Hematopoietic multipotent progenitor cell treated with erythropoietin and hydrocortisone succinate and interleukin-3 and kit ligand, for 17 days (in vitro differentiated cells): ENCODE measurements at places on chromosomes 2 and 18.

DNA sequence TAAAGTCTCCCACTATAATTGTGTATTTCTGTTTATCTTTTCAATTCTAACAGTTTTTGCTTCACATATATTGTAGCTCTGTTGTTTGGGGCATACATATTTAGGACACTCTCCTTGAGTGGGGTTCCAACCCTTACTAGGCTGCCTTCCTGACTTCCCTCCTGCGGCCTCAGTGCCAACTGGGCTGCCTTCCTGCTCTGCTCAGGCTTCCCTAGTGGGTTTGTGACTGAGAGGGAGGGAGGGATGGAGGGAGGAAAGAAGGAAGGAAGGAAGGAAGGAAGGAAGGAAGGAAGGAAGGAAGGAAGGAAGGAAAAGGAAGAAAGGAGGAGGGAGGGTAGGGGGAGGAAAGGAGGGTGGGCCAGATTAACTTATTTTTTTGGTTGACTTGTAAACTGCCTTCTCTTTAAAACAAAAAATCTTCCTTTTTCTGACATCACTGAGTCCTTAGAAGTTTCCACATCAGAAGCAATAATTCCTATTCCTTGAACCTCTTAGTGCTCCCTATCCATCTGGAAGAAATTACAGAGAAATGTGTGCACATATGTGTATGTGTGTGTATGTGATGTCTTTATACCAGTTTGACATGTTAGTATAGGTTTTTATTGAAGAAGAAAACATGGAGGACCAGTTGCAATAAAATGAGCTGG lies 145.4 kb upstream of the PGAP1 start:
- DNase-seq, result no peak

- no peak for DNase-seq
These were observed 214.4 kb upstream of the SLC39A10 start for GRCh38 chr2:195442458-195443175.

DNA sequence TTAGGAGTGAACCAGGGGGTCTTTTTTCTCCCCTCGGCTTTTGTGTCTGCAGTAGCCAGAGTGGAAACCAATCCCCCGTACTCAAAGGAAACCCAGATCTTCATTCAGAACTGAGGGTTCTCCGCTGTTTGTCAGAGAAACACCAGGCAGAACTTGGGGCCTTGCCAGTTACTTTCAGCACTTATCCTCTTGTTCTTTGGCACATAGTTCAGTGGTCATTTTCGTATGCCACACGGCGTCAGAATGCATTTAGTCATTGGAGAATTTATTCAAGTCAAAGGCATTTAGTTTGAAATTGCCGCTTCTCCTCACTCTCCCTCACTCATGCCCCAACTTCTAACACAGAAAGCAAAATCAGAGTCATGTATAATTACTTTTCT lies 102.9 kb downstream of the CABLES1 start:
- no peak for DNase-seq

DNA sequence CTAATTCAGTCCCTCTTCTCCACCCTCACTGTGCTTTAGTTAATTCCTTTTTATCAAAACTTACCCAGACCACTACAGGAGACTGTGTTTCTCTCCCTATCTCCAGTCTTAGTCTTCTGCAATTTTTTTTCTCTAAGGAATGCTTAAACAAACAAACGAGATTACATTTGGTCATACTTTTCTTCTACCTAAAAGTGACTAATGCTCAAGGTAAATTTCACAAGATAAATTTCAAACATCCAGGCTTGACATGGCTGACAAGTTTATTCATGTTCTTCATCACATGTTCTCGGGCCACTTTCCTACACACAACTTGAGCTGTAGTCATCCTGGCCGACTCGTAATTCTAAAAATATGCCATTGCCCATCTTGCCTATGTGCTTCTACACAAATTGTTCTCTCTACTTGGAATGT lies 23.2 kb upstream of the ACSL3 start:
- no peak for DNase-seq

- no peak for DNase-seq
These were observed 420.7 kb upstream of the NRP2 start for GRCh38 chr2:205261516-205262020.

- DNase-seq, result peak; percentile 7
These were observed 146.7 kb downstream of the MYO3B start for GRCh38 chr2:170324640-170325046.

DNA sequence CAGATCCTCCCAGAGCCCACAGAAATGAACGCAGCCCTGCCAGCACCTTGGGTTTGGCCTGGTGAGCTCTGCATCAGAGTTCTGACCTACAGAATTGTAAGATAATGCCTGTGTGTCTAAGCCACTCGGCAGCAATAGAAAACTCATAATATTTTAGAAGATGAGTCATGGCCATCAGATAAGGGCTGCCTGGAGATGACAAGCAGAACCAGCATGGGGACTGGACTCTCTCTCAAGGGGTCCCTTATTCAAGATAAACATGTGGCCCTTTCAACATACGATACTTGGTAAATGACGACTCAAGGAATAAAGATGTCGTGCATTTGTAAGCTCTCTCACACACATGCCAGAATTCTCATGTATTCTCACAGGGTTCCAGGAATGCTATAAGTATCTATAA lies 8.5 kb upstream of the AGAP1 start:
- DNase-seq, result no peak
